Germinal center (tissue), 1 donor: ENCODE measurements at places on chromosomes 3 and 15.

DNA sequence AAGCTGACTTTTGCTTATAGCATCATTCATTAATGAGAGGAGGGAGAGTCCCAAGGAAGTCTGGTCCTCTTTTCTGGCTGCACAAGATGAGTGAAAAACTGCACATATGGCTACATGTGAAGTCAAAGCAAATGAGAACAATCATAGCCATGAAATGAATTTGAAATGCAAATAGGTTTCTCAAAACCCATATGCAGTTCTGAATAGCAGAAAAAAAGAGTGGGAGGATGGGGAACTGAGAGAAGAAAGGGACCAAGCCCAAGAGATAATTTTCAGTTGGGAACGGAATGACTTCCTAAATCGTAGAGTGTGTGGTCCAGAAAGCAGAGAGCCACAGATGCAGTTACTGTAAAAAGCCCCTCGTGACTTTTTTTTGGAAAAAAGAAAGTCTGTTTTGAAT is 66.3 kb downstream of the GTPBP8 start:
- peak; percentile 15 for DNase-seq

DNA sequence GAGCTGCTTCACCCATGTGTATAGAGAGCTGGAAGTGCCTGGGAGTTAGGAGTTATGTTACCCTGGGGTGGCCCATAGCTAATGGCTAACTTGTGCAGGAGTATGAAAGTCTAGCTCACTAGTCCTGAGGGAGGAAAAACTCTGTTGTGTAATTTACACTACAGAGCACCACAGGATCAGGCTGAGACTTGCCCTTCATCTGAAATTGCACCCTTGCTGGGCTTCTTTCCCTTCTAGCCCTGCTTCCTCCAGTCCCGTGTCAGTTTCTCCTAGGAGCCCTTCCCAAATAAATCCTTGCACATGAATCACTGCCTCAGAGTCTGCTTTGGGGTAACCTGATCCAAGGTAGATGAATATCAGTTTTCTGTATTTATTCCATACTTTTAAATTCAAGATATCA is 40.0 kb downstream of the CTXND1 start:
- DNase-seq, result no peak

- DNase-seq, result no peak
Observed at GRCh38 chr3:41482134-41482533, 282.8 kb downstream of the CTNNB1 start.

- DNase-seq, result no peak
Observed at GRCh38 chr15:84889313-84889990, 5.0 kb downstream of the SLC28A1 start.

DNA sequence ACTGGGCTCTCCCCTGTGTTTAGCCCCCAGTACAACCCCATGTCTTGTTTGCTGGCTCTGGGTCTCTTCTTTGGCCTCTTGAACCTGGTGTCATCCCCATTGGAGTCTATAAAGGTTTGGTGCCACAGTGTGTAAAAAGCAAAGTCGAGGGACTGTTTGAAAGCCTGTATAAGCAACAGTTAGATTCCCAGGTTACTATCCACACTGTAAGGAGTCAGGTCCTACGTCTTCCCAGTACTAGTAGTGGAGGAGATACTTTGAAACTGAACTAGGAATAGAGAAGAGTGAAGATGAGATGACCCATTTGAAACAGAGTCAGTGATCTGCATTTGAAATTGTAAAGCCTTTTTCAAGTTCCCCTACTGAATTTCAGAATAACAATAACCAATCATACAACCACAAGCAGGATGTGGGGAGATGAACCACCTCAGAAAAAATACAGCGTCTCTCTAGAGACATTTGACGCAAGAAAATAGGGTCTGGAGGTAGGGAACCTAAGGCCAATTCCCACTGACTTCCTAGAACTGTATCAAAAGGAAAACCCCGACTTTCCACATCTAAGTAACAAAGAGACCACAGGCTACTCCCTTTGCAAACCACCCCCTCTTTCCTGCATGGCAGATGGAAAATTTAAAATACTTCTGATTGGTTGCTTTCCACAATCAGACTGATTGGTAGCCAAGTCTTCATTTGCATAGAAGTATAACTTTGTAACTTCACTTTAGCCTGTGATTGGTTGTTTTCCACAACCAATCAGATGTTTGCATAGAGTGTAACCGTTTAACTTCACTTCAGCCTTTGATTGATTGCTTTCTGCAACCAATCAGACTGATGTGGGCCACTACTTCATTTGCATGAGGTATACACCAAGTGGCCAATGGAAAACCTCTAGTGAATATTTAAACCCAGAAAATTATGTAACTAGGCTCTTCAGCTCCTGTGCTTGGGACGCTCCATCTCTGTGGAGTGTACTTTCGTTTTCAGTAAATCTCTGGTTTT is 49.9 kb upstream of the NEDD4 start:
- DNase-seq, result no peak

- no peak for DNase-seq
Observed at GRCh38 chr3:167787440-167787839, 51.9 kb downstream of the SERPINI1 start.

DNA sequence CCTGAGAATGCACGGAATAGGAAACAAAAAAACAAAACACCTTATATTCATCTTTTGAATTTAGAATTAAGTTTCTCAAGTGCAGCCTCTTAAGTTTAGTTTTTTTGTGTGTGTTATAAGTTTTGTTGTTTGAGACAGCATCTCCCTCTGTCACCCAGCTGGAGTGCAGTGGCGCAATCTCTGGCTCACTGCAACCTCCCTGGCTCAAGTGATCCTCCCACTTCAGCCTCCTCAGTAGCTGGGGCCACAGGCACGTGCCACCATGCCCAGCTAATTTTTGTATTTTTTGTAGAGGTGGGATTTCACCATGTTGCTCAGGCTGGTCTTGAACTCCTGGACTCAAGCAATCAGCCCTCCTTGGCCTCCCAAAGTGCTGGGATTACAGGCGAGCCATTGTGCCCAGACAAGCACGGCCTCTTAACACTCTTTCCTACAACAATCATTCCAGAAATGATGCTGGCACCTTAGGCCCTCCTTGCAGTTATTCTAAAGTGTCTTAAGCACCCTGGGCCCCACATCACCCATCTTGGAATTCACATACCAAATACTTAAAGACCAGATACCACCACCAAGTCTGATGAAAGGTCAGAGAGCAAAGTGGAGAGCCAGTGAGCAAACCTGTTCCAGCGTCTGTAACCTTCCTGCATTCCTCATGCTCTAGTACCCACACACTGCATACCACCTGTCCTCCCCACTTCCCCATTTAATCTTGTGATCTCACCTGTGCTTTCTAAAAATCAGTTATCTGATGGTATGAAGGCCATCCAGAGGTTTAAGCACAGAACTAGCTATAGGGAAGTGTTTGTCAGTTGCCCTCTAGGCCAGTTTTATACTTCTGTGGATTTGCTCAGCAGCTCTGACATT is 6.9 kb upstream of the SPG11 start:
- DNase-seq, result peak; percentile 24

DNA sequence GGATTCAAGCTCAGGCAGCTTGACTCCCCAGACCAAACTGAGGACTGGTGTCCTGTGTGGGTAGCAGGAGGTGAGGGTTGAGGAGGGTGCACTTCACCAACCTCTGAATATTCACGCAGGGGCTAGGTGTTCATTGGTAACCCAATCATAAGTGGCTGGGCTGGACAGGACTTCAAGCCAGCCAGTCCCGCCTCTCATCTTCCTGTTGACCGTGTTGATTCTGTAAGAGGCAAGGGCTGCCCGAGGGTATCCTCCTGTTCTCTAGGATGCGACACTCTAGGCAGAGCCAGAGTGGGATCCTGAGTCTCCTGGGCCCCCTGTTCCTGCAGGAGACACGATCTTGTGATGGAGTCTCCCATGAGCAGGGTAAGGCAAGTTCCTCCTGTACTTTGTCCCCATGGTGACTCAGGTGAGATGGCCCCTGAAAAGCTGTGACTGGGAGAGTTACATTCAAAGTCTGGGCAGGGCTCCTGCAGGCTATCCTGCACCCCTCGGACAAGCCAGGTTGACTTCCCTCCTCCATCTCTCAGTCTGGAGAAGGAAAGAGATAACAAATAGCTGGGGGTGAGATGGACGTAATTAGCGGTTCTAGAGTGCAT is 58.1 kb upstream of the POMGNT2 start:
- DNase-seq, result no peak

DNA sequence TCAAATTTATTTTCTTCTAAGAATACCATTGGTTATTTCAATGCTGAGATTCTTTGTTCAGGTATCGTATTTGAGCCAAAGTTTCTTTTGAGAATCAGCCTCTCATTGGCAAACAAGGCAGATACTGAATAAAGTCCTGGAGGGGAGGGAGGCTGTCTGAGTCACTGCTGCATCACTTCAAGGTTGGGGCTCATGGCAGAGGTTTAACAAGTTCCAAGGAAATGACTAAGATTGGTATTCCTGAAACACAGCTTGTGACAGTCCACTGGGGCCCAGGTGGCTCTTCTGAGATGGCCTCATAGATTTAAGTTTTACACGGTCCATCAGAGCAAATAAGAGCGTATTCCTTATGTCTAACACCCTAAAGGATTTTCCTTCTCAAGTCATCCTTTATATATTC is 213.8 kb upstream of the STAC start:
- no peak for DNase-seq

- DNase-seq, result no peak
Observed at GRCh38 chr3:45441584-45442310, 53.4 kb downstream of the LARS2 start.

GRCh38 chr3:54262541-54262940 is 140.2 kb downstream of the CACNA2D3 start:
- DNase-seq, result no peak

GRCh38 chr3:127748754-127749327 is 73.5 kb downstream of the MGLL start:
- no peak for DNase-seq

DNA sequence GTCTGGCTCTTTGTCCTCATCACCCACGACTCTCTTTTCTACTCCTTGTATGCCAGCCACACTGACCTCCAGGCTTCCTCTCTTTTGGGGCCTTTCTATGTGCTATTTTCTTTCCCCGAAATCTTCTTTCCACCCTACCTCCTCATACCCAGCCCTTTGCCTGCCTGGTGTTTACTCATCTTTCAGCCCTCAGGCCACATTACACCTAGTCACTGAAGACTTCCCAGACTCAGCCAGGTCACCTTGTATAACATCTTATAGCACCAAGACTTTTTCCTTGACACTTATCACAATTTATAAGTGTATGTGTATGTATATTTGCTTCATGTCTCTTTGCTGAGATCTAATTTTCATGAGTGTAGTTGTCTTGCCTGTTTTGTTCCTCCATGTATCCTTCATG is 396.4 kb downstream of the NLGN1 start:
- DNase-seq, result no peak

DNA sequence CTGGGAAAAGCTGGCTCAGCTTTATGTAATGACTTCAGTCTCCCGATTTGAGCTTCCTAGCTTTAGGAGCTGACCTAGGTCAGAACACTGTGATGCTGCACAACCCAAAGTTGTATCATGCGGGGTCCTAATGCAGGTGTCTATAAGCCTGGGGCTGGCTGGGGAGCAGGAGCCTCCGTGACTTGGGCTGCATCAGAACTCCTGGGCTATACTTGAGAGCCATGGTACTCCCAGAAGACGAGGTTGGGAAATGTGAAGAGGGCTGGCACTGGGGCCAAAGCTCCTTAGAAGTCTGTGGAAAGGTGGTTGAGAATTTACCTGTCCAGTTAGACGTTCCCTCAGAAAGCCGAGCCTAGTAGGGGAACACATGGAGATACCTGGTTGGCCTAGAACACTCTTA is 57.0 kb downstream of the BSN start:
- no peak for DNase-seq

DNA sequence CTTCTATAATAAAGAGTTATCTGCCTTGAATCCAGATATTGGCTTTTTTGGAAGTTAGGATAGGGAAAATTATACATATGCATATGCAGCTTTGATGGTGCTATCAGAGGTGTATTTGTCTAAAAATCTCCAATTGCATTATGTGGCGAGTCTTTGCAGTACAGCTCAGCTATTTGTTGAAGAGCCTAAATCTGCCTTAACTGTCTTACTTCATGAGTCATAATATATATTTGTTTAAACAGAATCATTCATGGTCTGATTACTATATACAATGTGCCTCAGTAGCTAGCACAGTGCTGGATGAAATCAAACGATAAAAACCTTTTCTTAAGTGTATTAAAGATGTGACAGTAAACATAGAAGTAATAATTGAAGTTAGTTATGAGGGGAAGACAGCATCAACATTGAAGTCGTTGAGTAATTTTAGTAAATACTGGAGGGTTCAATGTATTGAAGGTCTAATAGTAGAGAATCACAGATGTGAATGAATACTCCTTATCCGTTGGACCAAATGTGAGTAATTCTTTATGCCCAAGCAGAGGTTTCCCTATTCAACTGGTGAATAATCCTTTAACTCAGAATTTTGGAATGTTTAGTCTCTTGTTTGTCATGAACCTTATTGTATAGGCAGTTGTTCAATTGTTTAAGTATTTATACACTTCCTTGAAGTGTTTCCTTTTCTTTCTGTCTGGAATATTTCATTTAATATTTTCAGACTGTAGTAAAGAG is 74.8 kb upstream of the NAALADL2 start:
- DNase-seq, result no peak

DNA sequence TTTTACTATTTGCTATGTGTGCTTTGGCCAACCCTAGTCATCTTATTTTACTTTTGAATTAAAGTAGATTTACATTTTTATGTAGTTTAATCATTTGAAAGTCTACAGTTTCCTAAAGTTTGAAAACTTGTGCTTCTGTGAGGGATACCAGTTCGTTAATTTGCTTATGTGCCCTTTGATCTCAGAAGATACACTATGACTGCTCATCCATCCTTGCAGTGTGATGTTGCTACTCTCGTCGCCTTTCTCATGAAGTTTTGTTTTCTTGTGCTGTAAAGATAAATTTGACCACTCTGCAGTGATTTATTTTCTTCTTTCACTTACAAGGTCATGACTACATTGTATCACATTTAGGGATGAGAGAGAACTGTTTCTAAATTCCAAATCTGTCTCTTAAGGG is 16.3 kb downstream of the SNRPN start:
- DNase-seq, result no peak

DNA sequence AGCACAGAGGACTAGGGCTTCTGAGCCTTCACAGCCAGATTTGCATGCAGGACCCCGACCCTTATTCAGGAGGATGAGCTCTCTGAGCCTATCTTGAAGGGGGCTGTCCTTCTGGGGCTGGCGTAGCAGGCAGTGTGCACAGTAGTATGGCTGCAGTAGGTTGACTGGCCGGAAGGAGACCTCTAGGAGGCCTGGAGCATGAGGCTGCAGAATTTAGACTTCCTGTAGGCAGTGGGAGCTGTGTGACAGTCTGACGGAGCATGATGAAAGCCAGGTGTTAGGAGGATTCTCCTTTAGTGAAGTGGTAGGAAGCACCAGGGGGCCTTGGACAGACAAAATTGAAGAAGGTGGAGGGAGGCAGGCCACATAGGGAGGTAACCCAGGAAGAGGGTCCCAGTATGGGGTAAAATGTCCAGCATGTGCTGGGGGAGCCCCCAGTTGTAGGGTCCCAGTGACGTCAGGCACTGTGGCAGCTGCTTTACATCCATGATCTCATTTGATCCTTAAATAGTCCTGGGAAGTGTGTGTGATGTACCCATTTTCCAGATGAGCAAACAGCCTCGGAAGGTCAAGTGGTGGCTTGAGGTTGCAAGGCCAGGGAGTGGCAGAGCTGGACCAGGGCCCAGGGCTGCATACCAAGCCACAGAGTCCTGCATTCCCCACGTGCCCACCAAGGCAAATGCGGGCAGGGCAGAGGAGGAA is 36.1 kb downstream of the SPSB4 start:
- DNase-seq, result no peak
